ENCODE measurements at places on chromosomes 4 and X.

DNA sequence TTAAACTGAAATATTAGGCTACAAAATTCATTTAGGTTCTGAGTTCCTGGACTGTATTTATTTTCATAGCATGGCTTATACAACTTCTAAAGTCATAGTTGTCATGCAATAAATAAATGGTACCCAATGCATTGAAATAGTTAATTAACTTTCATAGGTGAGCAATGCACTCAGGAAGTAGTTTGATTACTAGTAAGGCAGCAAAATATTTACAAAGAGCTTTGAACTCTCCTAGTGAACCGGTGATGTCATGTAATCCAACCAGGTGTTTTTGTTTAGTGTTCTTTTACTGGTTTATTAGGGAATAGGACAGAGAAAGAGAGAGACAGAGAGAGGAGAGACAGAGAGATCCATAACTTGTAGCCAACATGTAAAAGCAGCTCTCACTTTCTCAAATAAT is 228.6 kb upstream of the CTSO start:
- no peak for DNase-seq

DNA sequence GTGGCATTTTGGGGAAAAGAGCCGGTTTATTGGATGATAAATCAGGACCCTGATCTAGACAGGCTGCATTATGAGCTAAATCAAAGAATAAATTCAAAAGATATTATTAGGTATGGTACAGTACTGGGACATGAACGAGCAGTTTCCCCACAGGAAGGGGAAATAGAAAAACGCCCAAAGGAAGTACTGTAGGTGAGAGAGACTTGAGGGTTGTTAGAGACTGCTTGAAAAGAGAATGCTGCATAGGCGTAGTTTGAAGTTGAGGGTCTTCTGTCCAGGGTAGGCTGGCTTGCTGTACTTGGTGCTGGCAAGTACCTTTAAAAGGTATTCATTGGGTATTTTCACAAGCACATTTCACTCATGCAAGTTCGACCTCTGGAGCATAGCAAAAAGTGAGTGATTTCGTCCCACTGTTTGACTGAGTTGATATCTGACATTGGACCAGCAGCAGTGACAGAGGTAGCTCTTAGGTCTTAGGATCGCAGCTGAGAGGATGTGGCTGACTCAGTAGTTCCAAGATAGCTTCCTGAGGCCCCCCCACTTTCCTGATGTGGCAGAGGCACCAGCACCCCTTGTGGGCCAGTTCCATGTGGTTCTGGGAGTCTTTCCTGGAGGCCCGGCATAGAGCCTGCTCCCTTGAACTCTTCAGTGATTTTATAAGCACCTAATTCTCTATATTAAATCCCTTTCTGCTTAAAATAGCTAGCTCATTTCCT is 64.3 kb downstream of the TMEM131L start:
- DNase-seq, result no peak

DNA sequence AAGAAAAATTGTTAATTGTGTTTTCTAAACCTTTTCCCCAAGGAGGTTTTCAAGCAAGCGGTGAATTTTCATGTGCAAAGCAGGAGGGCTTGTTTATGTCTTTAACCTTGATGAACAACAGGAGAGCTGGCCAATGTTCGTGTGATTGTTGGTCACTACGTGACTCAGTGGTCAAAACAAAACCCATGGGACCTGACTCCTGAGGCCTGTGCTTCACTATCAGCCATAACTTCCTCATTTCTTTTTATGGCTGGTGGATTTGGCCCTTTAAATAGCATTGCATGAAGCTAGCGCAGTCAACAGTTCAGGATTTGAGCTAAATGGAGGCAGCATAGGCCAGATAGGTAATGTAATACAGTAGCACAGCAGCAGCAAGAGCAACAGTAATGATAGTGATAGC is 80.5 kb downstream of the MID1IP1 start:
- DNase-seq, result no peak

DNA sequence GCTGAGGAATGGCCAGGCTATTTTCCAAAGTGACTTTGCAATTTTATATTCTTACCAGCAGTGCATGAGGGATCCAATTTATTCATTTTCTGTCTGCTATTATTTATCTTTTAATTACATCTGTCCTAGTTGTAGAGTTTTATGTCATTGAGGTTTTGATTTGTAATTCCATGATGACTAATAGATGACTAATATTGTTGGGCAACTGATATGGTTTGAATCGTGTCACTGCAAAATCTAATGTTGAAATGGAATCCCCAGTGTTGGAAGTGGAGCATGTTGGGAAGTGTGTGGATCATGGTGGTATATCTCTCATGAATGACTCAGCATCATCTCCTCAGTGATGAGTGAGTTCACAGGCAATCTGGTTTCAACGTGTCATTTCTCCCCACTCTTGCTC is 201.5 kb downstream of the TBX22 start:
- no peak for DNase-seq

- DNase-seq, result no peak
These were observed 34.4 kb downstream of the AFAP1 start for GRCh38 chr4:7904952-7905915.

- DNase-seq, result no peak
These were observed 193.6 kb downstream of the SOWAHB start for GRCh38 chr4:76704133-76704881.

- DNase-seq, result no peak
These were observed 39.4 kb downstream of the ERVMER34-1 start for GRCh38 chr4:52711834-52712250.

DNA sequence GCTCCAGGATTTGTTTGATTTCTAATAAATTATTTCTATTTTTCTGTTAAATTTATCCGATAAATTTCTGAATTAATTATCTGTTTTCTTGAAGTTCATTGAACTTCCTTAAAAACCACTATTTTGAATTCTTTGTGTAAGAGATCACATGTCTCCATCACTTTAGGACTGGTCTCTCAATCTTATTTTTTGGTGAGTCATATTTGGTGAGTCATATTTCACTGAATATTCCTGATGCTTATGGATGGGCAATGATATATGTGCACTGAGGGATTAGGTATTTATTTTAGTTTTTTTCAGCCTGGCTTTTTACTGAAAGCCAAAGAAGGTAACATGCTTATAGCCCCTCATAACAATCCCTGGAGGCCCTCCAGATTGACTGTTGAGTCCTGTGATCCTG is 48.5 kb upstream of the IL15 start:
- DNase-seq, result no peak

- no peak for DNase-seq
These were observed 80.7 kb upstream of the TMEM164 start for GRCh38 chrX:109922190-109922589.

- DNase-seq, result no peak
These were observed 92.4 kb downstream of the ANKRD17 start for GRCh38 chr4:73166212-73166611.

- no peak for DNase-seq
These were observed 204.7 kb downstream of the PACRGL start for GRCh38 chr4:20904966-20905365.

GRCh38 chr4:83251447-83251830 is 33.2 kb downstream of the COQ2 start:
- no peak for DNase-seq

GRCh38 chr4:172232966-172233365 is 419.8 kb downstream of the GALNTL6 start:
- DNase-seq, result no peak

- no peak for DNase-seq
These were observed 79.8 kb downstream of the CLCN5 start for GRCh38 chrX:50002067-50002714.

DNA sequence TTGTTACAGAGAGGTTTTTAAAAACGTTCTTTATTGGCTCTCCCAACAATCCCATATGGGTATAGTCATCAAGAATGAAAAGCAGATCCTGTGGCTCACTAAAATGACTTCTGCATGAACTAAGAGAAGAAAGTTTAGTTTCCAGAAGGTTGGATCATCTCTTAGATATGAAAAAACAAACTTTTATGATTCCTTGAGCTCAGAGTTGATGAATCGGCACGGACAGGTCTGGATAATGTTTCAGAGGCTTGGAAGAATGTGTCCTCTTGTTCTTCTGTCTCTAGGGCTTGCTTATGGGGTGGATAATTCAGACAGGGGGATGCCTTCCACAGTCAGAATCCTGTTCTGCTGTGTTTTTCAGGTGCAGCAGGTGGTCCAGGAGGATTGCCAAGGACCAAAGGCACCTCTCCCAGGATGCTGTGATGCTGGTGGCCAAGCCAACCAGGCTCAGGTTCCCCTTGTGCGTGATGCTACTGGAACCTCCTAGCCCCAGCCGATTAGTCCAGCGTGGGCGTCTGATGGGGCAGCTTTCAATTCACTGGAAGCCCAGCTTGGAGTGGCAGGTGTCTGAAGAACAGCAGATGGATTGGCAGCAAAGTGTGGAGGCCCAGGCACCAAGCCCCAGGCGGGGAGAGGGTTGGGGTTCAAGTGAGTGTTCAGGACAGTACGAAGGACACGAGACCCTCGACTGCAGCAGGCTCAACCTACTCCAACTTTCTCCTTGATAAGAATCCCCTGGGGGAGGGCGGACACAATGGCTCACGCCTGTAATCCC is 30.3 kb downstream of the CCKAR start:
- DNase-seq, result no peak

DNA sequence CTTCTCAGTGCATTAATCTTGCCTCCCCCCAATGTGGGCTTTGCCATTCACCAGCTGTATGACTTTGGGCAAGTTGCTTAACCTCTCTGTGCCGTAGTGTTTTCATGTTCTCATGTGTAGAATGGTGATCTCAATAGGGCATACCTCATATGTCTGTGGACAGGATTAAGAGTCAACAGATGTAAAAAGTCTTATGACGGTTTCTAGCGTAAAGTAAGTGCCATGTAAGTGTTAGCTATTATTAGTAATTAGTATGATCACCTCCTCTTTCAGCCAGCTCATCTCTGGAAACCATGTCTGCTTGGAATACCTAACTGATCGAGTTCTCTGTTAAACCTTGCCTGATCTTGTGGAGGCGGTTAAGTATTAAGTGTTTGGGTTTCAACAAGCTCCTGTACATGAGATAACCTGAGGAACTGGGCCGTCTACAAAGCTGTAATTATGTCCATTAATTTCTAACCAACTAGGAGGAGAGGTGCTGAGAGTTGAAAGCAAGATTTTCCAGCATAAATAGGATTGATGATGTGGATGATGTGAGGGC is 66.3 kb downstream of the TSC22D3 start:
- no peak for DNase-seq

DNA sequence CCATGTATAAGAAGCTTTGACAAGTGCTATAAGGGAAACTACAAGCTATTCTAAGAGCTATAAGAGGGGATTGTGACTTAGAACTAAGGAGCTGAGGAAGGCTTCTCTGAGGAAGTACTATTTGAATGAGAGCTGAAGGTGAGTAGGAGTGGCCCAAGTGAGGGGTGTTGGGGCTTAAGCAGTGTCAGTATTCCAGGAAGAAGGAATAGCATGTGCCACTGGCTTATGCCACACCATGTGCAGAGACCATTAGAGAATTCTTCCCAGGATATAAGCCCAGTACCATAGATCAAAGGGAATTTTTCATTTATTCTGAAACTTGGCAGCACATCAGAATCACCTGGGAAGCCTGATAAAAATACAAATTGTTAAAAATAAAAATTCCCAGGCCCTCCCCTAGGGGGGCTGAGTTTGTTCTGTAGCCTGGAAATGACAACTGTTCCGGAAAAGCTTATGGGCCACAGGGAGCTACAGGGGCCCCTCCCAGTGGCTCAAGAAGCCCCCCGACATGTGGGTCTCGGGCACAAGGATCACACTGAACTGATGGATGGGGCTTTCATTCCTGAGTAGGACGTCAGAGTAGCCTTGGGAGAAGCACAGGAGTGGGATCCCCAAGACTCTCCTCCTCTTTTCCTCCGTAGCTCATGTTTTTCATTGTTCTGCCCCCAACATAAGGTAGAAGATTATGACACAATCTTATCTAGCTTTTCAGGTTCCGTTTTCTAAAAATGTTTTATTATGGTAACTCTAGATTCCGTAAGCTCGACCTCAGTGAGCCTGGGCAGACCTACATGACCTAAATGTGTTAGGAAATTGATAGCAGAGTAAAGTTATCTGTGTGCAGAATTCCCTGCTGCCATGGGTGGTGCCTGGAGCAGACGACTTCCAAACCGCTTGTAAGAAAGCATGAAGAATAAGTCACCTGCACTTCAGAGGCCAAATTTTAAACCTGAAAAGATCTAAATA is 119.3 kb downstream of the AFF1 start:
- no peak for DNase-seq

DNA sequence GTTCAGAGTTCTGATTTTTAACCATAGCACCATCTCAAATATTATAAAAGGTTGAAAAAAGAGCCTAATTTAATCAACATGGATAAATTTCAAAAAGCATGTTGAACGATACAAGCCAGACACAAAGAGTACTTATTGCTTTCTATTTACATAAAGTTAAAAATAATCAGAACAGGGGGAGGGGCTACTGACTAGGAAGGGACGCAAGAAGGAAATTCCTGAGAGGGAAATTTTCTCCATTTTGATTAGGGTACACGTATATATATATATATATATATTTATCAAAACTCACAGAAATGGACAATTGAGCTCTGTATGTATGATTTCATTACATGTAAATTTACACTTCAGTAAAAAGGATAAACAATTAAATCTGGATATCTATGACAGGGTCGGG is 482 bp upstream of the MBTPS2 start:
- no peak for DNase-seq

- no peak for DNase-seq
These were observed 138.6 kb upstream of the GPR101 start for GRCh38 chrX:137172317-137172948.

- DNase-seq, result no peak
These were observed 63.5 kb downstream of the TMEM131L start for GRCh38 chr4:153529646-153530045.

- no peak for DNase-seq
These were observed 114.5 kb downstream of the DDX53 start for GRCh38 chrX:23114241-23114640.

GRCh38 chr4:23373261-23373660 is 516.6 kb downstream of the PPARGC1A start:
- DNase-seq, result no peak

DNA sequence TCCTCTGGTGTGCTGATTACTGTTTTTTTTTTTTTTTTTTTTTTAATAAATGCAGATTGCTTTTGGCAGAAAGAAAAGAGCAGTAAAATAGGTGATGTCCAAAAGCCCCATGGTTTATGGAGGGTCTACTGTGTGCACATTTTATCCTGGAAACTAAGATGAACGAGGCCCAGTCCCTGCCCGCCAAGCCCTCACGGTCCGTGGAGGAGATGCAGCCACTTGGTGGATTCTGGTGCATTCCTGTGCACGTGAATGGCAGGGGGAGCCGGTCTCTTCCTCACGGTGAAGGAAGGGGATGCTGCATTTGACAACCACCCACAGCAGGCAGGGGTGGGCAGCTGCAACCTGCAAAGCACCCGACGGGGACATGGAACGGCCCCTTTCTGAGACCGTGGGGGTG is 100.2 kb upstream of the AFAP1 start:
- DNase-seq, result no peak

GRCh38 chr4:58111818-58112217 is 1001.6 kb upstream of the IGFBP7 start:
- DNase-seq, result no peak

GRCh38 chrX:13495232-13495631 is 74.2 kb upstream of the EGFL6 start:
- no peak for DNase-seq

DNA sequence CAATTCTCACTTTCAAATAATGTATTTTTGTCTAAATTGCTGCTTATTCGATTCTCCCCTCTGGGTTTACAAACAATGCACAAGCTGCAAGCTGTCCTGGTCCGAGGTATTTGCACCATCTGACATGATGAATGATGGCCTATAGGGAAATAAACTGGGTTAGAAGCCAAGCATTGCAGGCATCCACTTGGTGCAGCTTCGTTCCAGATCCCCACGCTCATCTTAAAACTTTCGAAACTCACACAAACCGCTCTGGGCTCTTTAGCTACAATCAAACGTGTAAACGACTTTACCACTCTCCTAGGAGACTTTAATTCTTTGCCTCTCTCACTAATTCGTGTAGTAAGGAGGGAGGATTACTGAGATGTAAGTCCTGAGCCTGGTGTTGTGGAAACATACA is 19.0 kb downstream of the PHKA2 start:
- no peak for DNase-seq

Data from 8988T (cell line).